ENCODE measurements at places on chromosomes 6 and 20. TPM values are rescaled to one million over a fixed set of nuclear protein-coding genes. Genes with fewer than 3 reads are reported as not detected.

DNA sequence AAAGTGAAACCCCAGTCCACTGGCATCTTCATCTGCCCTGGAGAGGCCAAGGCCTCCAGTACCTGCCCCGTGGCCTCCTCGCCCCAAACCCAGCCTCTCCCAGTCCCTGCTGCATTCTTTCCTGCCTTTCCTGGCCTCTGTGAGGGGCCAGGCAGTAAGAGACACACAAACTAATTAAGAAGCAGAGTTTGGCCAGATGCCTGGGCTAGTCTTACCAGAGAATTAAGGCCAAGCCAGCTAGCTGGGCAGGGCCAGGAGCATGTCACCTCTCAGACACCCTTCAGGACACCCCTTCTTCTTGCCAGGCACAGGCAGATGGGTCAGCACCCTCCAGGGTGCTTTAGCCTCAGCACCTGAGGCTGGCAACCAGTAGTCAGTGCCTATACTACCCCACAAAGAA, 2.4 kb downstream of the MDGA1 start:
- no peak overlapping the region for H3K27ac ChIP-seq
- H3K4me3 ChIP-seq: no peak overlapping the region

DNA sequence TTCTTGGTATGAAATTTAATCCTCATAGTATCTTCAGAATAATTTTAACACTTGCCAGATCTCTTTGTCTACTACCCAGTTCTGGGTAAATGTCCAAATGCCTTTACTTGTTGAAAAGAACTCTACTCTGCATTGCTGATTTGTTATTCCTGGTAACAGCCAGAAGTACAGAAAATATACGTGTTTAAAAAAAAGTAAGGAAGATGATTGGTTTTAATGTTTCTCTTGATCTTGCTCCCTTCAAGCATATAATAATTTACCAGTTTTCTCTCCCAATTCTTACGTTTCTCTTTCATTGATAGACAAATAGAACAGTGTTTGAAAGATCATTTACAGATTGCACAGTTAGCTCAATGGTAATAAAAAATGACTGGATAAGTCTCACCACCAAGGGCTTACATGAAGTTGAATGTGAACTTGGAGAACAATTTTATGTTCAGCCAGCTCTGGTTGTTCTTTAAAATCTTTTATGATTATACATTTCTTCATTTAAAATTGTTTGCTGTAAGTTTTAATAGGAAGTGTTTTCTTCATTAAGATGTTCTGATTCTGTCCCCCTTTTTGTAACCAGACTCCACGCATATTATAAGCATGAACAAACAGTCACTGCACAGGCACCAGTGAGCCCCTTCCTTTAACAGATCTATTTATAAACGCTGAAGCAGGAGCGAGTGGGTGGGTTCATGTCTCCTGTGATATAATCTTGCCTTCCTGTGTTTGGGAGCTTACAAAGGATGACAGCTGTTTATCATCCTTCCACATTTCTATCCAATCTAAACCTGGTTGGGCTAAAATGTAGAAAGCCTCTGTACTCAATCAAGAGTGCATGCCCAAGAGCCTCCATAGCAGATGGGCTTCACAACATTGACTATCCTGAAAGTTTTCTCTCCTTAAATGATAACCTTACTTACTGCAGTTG, 299.5 kb downstream of the PRL start:
- peaks cover 6% of the 10 kb centered on the region for H3K4me1 ChIP-seq
- no peaks in the 10 kb centered on the region for H3K36me3 ChIP-seq

- no peak overlapping the region for H3K27ac ChIP-seq
- H3K4me3 ChIP-seq: no peak overlapping the region
- H3K36me3 ChIP-seq: no peaks in the 10 kb centered on the region
- no peaks in the 10 kb centered on the region for H3K27me3 ChIP-seq
- no peak for DNase-seq
- no peaks in the 10 kb centered on the region for H3K4me1 ChIP-seq
Measured at GRCh38 chr20:51042657-51043247, 19.8 kb upstream of the KCNG1 start.

COL12A1 gene
- 17.2 TPM for total RNA-seq

TULP1 gene
- total RNA-seq: not detected

DNA sequence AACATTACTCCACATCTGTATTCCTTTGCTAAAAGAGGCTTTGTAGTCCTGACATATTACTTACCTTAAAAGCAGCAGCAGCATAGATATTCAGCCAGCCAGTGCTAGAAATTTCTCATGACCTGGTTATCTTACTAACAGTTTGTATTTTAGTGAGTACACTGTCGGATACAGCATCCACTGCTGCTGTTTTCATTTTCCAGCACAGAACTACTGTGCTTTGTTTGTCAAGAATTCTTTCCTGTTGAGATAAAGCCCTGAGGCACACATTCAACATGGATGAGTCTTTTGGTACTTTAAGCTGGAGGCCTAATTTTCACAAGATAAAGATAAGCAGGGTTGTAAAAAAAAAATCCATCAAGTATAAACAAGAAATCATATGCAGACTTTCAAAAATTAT, 311.2 kb upstream of the OPRM1 start:
- H3K4me3 ChIP-seq: no peak overlapping the region
- H3K27ac ChIP-seq: no peak overlapping the region
- H3K27me3 ChIP-seq: no peaks in the 10 kb centered on the region
- no peaks in the 10 kb centered on the region for H3K36me3 ChIP-seq
- H3K4me1 ChIP-seq: no peaks in the 10 kb centered on the region

DNA sequence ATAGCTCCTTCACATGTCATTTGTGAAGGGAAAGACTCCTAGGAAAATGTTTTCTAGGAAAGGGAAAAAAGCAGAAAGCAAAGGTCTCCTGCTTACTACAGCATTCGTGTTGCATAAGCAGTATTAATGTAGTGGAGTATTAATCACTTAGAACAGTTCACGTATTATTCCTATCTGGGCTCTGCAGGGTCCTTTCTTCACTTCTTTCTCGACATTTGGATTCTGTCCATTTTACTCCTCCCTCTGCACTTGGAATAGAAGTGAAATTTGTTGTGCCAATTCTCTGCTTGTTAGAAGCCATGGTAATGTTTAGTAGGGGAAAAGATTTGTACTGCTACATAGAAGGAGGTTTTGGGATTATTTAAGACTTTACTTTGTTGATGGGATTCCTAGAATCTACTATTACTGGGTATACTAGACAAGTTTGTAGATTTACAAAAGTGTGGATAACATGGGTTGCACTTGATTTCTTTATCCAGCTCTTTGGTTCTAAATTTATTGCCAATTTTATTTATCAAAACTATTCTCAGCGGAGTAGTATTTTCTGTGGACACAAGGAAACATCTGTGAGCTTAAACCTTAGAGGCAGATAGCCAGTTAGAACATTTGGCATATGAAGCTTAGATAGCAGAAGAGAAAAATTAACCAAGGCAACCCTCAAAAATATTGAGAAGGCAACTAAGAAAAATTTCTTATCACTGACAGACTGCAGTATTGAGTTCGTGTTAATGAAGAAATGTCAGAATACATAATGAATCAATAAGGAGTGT, 108.4 kb upstream of the ESR1 start:
- no peak for DNase-seq
- no peak overlapping the region for H3K27ac ChIP-seq
- H3K4me3 ChIP-seq: no peak overlapping the region
- H3K36me3 ChIP-seq: no peaks in the 10 kb centered on the region
- no peaks in the 10 kb centered on the region for H3K27me3 ChIP-seq
- no peaks in the 10 kb centered on the region for H3K4me1 ChIP-seq

- H3K27ac ChIP-seq: no peak overlapping the region
- no peak for DNase-seq
- no peaks in the 10 kb centered on the region for H3K4me1 ChIP-seq
- H3K27me3 ChIP-seq: no peaks in the 10 kb centered on the region
Measured at GRCh38 chr6:146357578-146358430, 185.8 kb upstream of the RAB32 start.

DNA sequence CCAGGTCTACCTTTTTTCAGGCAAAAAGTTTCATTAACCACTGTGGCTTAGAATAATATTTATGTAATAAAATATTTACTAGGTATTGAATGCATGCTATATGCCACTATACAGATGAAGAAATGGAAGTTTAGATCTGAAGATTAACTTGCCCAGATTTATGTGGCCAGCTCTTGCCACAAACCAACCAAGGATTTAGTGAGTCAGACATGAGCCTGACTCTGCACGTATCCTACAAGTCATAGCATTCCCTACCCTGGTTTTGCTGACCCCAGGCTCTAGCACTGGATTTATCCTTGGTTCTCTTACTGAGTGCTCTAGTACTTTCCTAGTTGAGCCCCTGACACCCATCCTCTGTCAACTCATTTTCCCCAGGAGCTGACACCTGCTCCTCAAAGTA, 75.4 kb downstream of the ANKEF1 start:
- no peaks in the 10 kb centered on the region for H3K36me3 ChIP-seq
- no peak for DNase-seq
- no peak overlapping the region for H3K27ac ChIP-seq
- H3K4me3 ChIP-seq: no peak overlapping the region
- no peaks in the 10 kb centered on the region for H3K27me3 ChIP-seq

- H3K27me3 ChIP-seq: no peaks in the 10 kb centered on the region
- H3K36me3 ChIP-seq: no peaks in the 10 kb centered on the region
- peaks cover 19% of the 10 kb centered on the region for H3K4me1 ChIP-seq
Measured at GRCh38 chr6:144585217-144585814, 300.2 kb downstream of the UTRN start.

DNA sequence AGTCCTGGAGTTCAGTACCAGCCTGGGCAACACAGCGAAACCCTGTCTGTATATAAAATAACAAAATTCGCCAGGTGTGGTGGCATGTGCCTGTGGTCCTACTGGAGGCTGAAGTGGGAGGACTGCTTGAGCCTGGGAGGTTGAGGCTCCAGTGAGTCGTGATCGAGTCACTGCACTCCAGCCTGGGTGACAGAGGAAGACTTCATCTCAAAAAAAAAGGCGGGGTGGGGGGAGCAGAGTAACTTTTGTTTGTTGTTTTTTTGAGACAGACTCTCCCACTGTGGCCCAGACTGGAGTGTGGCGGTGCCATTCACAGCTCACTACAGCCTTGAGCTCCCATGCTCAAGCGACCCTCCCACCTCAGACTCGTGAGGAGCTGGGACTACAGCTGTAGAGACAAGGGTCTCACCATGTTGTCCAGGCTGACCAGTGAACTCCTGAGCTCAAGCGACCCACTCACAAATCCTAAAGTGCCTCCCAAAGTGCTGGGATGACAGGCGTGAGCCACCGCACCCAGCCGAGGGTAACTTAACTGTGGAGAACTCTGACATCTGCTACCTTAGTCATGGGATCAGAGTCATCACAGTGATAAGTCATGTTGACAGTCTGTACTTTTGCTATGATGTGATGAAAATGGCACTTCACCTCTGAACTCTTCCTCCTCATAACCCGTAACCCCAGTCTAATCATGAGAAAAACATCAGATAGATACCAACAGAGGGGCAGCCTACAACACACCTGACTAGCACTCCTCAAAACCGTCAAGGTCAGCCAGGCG, 16.5 kb downstream of the PEDS1 start:
- H3K36me3 ChIP-seq: no peaks in the 10 kb centered on the region
- H3K4me3 ChIP-seq: no peak overlapping the region
- no peak for DNase-seq
- peaks cover 78% of the 10 kb centered on the region for H3K4me1 ChIP-seq
- peak overlapping the region; percentile 96 for H3K27ac ChIP-seq

GRCh38 chr6:162485464-162485863, 242.1 kb downstream of the PRKN start:
- H3K27ac ChIP-seq: no peak overlapping the region
- H3K36me3 ChIP-seq: no peaks in the 10 kb centered on the region
- H3K4me3 ChIP-seq: no peak overlapping the region
- H3K27me3 ChIP-seq: no peaks in the 10 kb centered on the region

MAS1 gene
- not detected for total RNA-seq

MOCS1 gene
- total RNA-seq: 61.7 TPM

- DNase-seq: no peak
- no peaks in the 10 kb centered on the region for H3K36me3 ChIP-seq
- peaks cover 39% of the 10 kb centered on the region for H3K4me1 ChIP-seq
- no peak overlapping the region for H3K4me3 ChIP-seq
- H3K27me3 ChIP-seq: no peaks in the 10 kb centered on the region
Measured at GRCh38 chr20:44198872-44199271, 11.7 kb downstream of the OSER1 start.

- H3K27ac ChIP-seq: no peak overlapping the region
- H3K4me1 ChIP-seq: no peaks in the 10 kb centered on the region
Measured at GRCh38 chr20:35196313-35196712, 24.4 kb downstream of the PROCR start.

GRCh38 chr20:50642288-50642803, 49.0 kb downstream of the RIPOR3 start:
- no peak for DNase-seq
- H3K4me3 ChIP-seq: no peak overlapping the region
- peak overlapping the region; percentile 4 for H3K27ac ChIP-seq
- H3K4me1 ChIP-seq: no peaks in the 10 kb centered on the region

DNA sequence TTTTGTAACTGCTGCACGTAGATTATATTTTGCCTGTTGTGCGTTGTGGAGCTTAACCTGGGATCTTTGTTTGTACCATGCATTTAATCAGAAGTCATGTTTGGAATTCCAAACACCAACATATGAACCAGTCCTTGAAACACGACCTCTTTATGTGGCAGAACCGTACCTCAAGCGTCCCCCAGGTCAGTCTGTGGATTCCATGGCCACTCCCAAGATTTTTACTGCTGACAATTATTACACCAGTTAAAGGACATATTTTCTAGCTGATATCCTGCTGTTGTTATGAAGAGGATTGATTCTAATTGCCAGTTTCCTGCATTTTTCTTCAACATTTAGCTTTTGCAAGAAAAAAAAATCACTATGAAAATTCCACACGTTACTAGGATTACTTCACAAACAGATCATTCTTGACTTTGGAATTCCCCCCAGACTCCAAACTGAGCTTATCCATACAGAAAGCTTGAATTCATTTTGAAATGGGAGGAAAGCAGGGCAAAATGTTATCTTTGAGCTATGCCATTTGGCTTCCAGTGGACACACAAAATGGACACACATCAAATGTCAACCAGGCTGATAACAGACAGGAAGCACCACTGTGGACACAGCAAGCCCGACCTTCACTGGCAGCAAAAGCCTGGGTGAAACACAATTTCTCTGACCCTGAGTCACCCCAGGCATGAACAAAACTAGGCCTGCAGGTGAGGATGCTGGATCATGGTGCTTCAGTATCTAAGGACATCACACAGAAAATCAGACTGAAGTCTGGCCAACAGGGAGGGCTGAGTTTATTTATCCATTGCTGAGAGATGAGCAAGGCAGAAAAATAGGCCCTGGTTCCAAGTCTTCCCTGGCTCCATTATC, 542.9 kb upstream of the JAG1 start:
- no peaks in the 10 kb centered on the region for H3K27me3 ChIP-seq
- no peaks in the 10 kb centered on the region for H3K36me3 ChIP-seq
- no peak overlapping the region for H3K27ac ChIP-seq
- peaks cover 4% of the 10 kb centered on the region for H3K4me1 ChIP-seq
- H3K4me3 ChIP-seq: no peak overlapping the region

- H3K36me3 ChIP-seq: no peaks in the 10 kb centered on the region
- H3K27me3 ChIP-seq: no peaks in the 10 kb centered on the region
- no peak overlapping the region for H3K27ac ChIP-seq
- no peaks in the 10 kb centered on the region for H3K4me1 ChIP-seq
- DNase-seq: no peak
Measured at GRCh38 chr20:48750941-48751635, 76.7 kb downstream of the PREX1 start.

ABRACL gene
- 1.8 TPM for total RNA-seq
